CD8-positive, alpha-beta memory T cell (primary cell): ENCODE measurements at places on chromosomes 3 and 15. TPM values are rescaled to one million over a fixed set of nuclear protein-coding genes. Genes with fewer than 3 reads are reported as not detected.

CCR5 gene
- total RNA-seq: 2.6 TPM

CILP gene
- total RNA-seq: not detected

TTLL13 gene
- not detected for total RNA-seq

CMTM8 gene
- 4.1 TPM for total RNA-seq

ZNF660 gene
- 0.53 TPM for total RNA-seq

ITGB5 gene
- 2.0 TPM for total RNA-seq

GRCh38 chr3:37610529-37610928 is 251.2 kb upstream of the CTDSPL start:
- no peak overlapping the region for H3K27ac ChIP-seq
- no peaks in the 10 kb centered on the region for H3K36me3 ChIP-seq
- no peak for DNase-seq

GRCh38 chr3:131730581-131730980 is 227.8 kb upstream of the MRPL3 start:
- no peak overlapping the region for H3K4me3 ChIP-seq
- H3K4me1 ChIP-seq: no peaks in the 10 kb centered on the region
- H3K36me3 ChIP-seq: no peaks in the 10 kb centered on the region
- H3K27me3 ChIP-seq: no peaks in the 10 kb centered on the region
- DNase-seq: no peak

- H3K4me3 ChIP-seq: no peak overlapping the region
- no peaks in the 10 kb centered on the region for H3K36me3 ChIP-seq
- H3K4me1 ChIP-seq: no peaks in the 10 kb centered on the region
- no peak overlapping the region for H3K27ac ChIP-seq
- DNase-seq: no peak
Measured at GRCh38 chr3:67291287-67292252, 293.5 kb downstream of the KBTBD8 start.

GRCh38 chr3:128006061-128007032 is 45.9 kb upstream of the SEC61A1 start:
- H3K4me1 ChIP-seq: no peaks in the 10 kb centered on the region
- DNase-seq: no peak
- no peak overlapping the region for H3K27ac ChIP-seq
- H3K27me3 ChIP-seq: peaks cover 4% of the 10 kb centered on the region
- no peaks in the 10 kb centered on the region for H3K36me3 ChIP-seq
- no peak overlapping the region for H3K4me3 ChIP-seq

DNA sequence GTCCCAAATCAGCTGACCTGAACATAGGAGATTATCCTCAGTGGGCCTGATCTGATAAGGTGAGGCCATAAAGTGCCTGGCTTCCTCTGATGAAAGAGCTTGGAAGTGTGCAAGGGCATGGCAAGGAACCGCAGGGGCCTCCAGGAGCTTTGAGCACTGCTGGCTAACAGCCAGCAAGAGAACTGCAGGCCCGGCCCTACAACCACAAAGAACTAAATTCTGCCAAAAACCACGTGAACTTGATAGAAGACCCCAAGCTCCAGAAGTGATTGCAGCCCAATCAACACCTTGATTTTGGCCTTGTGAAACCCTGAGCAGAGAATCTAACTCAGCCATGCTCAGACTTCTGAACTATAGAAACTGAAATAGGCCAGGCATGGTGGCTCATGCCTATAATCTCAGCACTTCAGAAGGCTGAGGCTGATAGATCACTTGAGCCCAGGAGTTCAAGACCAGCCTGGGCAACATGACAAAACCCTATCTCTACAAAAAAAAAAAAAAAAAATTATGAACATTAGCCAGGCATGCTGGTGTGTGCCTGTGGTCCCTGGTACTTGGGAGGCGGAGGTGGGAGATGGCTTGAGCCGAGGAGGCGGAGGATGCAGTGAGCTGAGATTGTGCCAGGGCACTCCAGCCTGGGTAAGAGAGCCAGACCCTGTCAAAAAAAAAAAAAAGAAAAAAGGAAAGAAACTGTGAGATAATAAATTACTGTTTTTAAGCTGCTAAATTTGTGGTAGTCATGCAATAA is 7.7 kb upstream of the DIS3L start:
- H3K4me1 ChIP-seq: peaks cover 8% of the 10 kb centered on the region
- H3K36me3 ChIP-seq: no peaks in the 10 kb centered on the region
- no peak overlapping the region for H3K4me3 ChIP-seq
- no peaks in the 10 kb centered on the region for H3K27me3 ChIP-seq

- no peak overlapping the region for H3K27ac ChIP-seq
- H3K36me3 ChIP-seq: no peaks in the 10 kb centered on the region
- peaks cover 3% of the 10 kb centered on the region for H3K27me3 ChIP-seq
- DNase-seq: no peak
- H3K4me1 ChIP-seq: no peaks in the 10 kb centered on the region
- H3K4me3 ChIP-seq: no peak overlapping the region
Measured at GRCh38 chr15:89384176-89384604, 49.6 kb upstream of the POLG start.

DNA sequence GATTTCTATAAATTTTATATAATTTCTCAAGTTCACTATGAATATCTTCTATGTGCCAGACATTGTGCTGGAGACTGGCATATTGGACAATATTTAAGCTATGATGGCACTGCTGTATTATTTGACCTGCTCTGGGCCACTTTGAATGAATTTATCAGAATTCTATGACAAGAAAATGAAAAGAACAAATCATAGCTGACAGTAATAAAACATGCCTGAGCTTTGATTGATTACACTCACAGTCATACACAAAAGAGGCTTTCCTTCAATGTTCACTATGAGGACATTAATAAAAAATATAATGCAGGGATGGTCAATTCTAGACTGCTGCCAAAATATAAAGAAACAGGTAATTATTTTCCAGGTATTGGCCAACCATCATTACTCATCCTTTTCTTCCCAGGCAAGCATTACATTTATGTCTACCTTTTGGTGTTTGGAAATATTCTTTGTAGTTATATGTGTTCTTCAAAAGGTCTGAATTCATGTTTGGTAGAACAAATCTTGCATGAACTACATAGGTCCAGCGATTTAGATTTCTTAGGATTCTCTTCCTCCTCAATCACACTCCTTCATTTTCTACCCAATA is 81.0 kb upstream of the ALCAM start:
- H3K36me3 ChIP-seq: no peaks in the 10 kb centered on the region
- H3K27me3 ChIP-seq: no peaks in the 10 kb centered on the region
- H3K27ac ChIP-seq: no peak overlapping the region
- no peak for DNase-seq
- H3K4me3 ChIP-seq: no peak overlapping the region

- no peaks in the 10 kb centered on the region for H3K27me3 ChIP-seq
- DNase-seq: no peak
- no peaks in the 10 kb centered on the region for H3K36me3 ChIP-seq
- peak overlapping the region; percentile 63 for H3K27ac ChIP-seq
- peaks cover 45% of the 10 kb centered on the region for H3K4me1 ChIP-seq
Measured at GRCh38 chr15:73632670-73633058, 525 bp downstream of the NPTN start.

GRCh38 chr3:12190221-12190807 is 31.6 kb upstream of the TIMP4 start:
- DNase-seq: no peak
- no peaks in the 10 kb centered on the region for H3K36me3 ChIP-seq
- no peak overlapping the region for H3K4me3 ChIP-seq
- H3K4me1 ChIP-seq: no peaks in the 10 kb centered on the region

GRCh38 chr15:70478251-70478990 is 284.9 kb downstream of the UACA start:
- H3K27ac ChIP-seq: no peak overlapping the region
- H3K36me3 ChIP-seq: no peaks in the 10 kb centered on the region
- DNase-seq: no peak
- peaks cover 3% of the 10 kb centered on the region for H3K27me3 ChIP-seq
- no peak overlapping the region for H3K4me3 ChIP-seq
- peaks cover 50% of the 10 kb centered on the region for H3K4me1 ChIP-seq

DNA sequence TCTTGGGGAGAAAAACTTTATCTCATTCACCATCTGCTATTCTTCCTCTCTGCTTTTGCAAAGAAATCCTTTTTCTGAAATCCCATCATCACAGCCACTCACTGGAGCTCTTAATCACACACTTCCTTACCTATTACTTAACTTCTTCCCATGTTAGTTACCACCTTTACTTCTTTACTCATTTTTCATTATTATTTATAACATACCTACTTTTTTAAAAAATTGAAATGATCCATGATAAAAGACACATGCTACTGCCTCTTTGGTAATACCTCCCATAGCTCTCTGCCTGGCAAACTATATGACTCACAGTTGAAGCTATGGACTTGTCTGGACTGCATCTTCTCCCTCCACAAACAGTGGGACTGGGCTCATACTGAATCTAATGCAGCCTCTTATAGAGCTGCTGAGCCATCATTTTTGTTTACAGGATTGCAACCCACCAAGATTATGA is 150.3 kb downstream of the TNIK start:
- DNase-seq: no peak
- peaks cover 15% of the 10 kb centered on the region for H3K4me1 ChIP-seq

DNA sequence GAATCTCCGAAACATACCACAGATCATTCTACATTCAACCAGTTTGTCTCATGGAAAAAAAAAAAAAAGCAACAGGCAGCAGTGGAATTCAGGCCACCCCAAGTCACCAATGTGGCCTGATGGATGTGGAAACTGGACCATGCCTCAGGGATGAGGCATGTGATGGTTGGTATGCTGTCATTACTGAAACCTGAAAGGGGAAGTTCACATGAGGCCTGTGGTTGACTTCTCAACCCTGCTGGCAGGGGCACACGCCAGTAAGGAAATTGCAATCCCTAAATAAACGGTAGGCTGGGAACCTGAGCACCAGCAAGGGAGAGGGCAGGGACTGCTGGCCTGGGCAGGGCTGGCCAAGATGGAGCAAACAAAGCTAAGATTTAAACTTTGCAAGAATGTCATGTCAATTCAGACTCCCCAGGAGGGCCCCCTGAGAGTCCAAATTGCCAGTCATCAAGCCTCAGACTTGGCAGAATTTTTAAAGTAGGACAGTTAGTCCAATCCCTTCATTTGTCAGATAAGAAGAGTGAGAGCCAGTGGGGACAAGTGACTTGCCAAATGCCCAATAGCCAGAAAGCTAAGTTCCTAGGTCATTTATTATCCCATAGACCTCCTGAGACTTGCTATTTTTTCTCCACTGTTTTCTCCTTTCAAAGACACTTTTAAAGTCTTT is 310.4 kb downstream of the ERC2 start:
- no peaks in the 10 kb centered on the region for H3K36me3 ChIP-seq
- no peak overlapping the region for H3K4me3 ChIP-seq
- no peak overlapping the region for H3K27ac ChIP-seq

- no peaks in the 10 kb centered on the region for H3K36me3 ChIP-seq
- DNase-seq: no peak
- no peak overlapping the region for H3K4me3 ChIP-seq
- H3K4me1 ChIP-seq: peaks cover 33% of the 10 kb centered on the region
- H3K27me3 ChIP-seq: no peaks in the 10 kb centered on the region
Measured at GRCh38 chr3:106339551-106339950, 470.7 kb upstream of the CBLB start.

DNA sequence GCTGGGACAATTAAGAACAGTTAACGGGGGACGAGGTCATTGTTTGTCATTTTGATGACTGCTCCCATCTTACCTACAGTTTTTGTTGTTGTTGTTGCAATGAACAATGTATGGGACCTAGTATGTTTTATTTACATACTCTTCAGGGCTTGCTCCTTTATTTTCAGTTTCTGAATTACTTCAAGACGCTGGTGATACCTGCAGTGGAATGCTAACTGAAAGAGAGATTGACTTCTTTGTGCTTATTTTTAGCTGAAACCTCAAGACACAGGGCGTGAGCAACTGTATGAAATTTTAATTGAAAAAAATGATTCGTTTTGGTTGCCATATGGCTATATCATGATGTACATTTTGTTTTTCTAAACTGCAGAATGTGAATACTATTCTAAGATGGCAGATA is 297.9 kb downstream of the EDEM1 start:
- no peaks in the 10 kb centered on the region for H3K27me3 ChIP-seq
- H3K4me1 ChIP-seq: no peaks in the 10 kb centered on the region
- DNase-seq: no peak
- H3K27ac ChIP-seq: no peak overlapping the region

- H3K4me1 ChIP-seq: no peaks in the 10 kb centered on the region
- DNase-seq: no peak
- no peaks in the 10 kb centered on the region for H3K36me3 ChIP-seq
- no peak overlapping the region for H3K4me3 ChIP-seq
- no peaks in the 10 kb centered on the region for H3K27me3 ChIP-seq
Measured at GRCh38 chr3:16411441-16411840, 102.1 kb downstream of the RFTN1 start.
